ENCODE measurements at places on chromosomes 1 and 21.

DNA sequence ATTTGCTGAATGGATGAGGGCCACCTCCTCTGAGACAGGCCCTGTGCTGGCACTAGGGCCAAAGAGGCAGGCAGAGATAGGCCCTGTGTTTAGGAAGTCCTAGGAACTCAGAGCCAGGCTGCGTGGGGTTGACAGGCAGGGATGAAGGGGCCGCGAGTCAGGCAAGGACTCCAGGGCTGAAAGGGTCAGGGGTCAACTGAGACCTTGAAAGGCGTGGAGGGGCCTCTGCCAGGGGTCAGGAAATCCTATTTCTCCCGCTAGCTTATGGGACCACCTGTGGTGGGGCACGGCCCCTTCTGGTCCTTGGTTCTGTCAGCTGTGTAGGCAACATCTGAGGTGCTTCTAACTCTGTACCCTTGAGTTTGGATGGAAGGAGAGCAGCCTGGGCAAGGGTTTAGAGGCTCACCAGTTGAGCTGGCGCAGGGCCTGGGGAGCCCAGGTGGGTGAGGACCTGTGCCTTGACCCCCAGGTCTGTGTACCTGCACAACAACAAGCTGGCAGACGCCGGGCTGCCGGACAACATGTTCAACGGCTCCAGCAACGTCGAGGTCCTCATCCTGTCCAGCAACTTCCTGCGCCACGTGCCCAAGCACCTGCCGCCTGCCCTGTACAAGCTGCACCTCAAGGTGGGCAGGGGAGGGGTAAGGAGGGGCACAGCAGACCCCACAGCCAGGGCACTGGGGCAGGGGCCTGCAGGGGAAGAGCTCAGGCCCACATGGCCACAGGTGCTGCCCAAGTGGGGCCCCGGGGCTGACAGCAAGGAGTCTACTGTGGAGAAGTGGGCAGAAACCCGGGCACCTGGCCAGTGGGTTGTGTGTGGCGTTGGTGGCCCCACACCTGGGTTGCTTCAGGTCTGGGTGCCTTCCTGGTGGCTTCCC lies 14.9 kb downstream of the PODN start:
- no peak for DNase-seq

DNA sequence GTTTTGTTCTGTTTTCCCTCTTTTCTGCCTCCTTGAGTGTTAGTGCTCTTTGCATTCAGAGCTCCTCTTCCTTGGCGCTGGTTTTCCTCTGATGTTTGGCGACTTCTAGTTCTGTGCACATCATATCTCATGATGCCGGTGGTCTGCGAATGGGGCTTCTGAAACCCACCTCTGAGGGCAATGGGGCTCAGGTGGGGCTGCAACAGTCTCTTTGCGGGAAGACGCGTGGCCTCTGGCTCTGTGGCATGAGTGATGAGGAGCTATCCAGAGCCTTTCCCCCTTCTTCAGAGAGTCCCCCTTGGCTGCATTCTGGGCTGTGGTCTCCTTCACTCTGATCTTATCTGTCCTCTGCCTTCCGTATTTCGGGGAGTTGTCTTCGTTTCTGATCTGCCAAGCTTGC lies 39.0 kb downstream of the TNFRSF8 start:
- no peak for DNase-seq

DNA sequence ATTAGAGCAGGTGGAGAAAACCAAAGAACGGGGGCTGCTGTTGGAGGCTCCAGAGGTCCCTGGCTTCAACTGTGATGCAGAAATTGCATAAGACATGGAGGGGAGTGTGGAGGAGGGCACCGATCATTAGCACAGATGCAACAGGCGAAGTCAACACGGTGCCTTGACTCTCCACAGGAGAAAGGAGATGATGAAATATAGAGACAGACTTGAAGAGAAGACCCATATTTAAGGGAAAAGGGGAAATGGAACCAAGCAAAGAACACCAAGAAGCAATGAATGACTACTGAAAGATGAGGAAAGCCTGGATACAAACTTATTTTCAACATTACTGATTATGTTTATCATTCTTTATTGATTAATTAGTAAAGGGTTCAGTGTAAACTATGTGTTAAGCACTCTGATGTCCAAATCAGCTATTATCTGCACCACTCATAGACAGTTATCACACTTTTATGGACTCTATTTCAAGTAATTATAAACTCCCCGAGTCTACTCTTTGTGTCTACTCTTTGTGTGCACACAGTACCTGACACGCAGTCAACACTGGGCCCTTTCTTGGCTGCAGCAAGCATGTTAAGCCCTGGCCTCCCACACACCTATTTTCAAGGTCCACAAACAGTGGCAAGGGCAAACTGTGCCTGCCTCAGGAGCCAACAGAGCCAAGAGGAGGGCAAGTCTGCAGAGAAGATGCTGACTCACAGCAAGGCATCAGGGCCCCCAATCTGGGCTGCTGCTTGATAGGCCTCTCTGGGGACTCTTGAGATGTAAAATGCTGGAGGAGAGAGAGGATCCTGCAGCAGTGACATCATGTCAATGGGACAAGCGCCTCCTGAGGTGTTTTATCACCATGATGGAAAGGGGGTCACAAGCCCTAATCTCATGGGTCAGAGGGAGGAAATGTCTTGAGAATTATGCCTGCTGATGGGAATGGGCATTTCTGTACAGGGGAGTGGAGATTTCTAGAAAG lies 17.6 kb downstream of the PCNX2 start:
- no peak for DNase-seq

GRCh38 chr1:3903141-3904005 lies 3.3 kb upstream of the C1orf174 start:
- no peak for DNase-seq

- DNase-seq: peak; percentile 83
Observed at GRCh38 chr1:206479183-206480125, 9.2 kb downstream of the IKBKE start.

- DNase-seq: no peak
Observed at GRCh38 chr1:98286656-98287055, 365.8 kb upstream of the DPYD start.

DNA sequence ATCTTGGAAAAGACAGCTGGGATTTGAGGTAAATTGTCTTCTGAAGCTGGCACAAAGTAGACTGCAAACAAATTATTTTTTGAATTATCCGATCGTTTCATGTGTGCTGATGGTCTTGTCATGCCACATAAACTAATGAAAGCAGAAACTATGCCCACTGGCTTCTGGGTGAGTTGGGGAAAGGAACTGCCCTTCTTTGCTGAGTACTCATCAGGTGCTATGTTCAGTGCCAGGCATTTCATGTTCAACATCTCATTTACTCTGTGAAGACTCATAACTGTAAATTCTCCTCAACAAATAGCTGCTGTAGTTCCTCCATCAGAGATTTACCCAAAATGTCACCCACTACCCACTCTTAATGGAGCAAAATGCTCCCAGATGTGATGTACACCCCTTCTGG lies 1.2 kb downstream of the TRIT1 start:
- no peak for DNase-seq

- DNase-seq: no peak
Observed at GRCh38 chr1:58850636-58851035, 66.8 kb upstream of the JUN start.

DNA sequence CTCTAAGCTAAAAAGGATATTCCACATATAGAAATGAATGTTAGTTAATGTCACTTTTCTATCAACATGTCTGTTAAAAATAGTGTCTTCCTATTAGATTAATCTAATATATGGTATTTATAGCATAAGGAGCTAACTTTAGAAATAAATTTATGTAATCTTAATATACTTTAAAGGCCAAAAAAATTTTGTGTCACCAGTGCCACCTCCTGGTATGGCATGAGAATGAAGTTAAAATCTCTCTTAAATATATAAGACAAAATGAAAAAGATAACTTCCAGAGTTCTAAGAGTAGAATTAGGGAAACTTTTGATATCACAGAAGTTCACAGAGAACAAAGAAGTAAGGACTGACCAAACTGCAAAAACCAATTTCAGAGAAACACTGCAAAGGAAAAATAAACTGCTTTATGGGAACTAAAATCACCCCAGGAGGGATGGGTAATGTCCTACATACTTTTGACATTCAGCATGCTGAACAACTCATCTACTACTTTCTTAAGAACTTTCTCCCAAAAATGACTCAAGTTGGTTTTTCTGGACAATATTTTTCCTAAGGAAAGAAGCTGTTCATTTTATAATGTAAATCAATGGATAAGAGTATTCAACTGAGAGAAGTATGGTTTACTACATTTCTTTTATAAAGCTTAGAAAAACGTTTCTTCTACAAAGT lies 82.8 kb downstream of the TRIM33 start:
- DNase-seq: no peak

DNA sequence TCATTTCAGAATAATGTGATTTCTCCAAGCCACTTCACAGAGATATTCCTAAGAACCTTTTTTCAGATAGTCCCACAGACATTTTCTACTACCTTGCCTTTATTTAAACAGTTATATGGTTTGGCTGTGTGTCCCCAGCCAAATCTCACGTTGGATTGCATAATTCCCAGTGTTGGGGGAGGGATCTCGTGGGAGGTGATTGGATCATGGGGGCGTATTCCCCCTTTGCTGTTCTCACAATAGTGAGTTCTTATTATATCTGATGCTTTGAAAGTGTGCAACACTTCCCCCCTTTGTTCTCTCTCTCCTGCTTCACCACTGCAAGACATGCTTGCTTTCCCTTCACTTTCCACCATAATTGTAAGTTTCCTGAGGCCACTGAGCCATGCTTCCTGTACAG lies 93.6 kb upstream of the ZNF678 start:
- no peak for DNase-seq
